ENCODE measurements at places on chromosomes 1 and 21.

DNA sequence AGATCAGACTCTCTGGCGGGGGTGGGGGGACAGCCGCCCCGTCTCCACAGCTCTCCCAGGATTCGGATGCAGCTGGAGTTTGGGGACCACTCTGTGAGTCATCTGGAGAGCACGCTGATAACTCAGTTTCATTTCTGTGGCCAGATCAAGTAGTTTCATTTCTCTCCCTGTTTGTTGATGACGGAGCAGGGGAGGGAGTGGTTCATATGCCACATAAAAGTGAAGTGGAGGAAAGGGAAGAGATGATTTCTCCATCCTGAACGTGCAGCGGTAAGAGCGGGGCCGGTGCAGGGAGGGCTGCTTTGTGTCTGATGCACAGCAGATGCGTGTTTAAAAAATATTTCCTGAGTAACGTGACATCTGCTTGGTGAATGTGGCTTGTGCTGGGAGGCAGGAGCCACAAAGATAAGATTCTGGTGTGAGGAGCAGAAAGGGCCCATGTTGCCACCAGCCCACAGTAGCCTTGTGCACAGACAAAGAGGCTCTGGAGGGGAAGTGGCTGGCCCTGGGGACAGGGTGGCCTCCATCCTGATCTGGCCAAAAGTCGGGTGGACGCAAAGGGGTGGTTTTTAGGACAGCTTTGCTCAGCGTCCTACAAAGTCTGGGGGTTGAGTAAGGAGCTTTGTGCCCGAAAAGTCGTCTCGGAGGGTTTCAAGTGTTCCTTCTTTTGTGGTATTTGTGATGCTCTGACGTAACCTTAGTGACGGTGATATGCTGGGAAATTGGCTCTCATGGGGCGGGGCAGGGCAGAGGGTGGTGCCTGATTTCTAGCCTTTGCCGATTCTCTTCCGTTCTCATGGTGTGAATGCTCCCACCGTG, at the start of gene MX2:
MX2 (plus strand) TSS at position 242 of the 819 bp plus-strand sequence. CDS start 14,880 bp downstream, outside the sequence.
- peak; percentile 81 for DNase-seq

- DNase-seq: no peak
Observed at GRCh38 chr1:18515120-18515667, 34.5 kb downstream of the KLHDC7A start.

GRCh38 chr1:110375490-110375889, 15.3 kb downstream of the SLC16A4 start:
- no peak for DNase-seq

DNA sequence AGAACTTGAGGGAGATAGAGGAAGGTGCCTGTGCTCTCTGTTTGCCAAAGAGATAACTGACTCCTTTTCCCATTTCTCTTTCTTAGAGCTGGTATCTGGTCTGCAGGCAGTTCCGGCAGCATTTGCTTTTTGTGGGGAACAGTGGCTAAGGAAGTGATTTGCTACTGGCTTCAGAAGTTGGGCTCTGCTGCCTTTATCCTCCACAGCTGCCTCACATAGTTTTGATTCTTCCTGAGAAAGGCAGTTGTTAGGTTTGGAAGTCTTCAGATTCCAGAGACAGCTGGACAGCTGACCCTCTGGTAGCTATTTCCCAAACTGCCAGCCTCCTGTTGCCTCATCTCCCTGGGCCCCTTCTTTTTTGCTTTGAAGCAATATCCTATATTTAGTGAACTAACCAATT, 62.6 kb upstream of the MACF1 start:
- no peak for DNase-seq

GRCh38 chr1:42952303-42953001, 6.2 kb downstream of the SLC2A1 start:
- DNase-seq: no peak

- no peak for DNase-seq
Observed at GRCh38 chr21:35724156-35724555, 336.2 kb downstream of the SETD4 start.

GRCh38 chr1:23424293-23425192, at the start of gene TCEA3:
TSS of gene TCEA3 (minus strand) at chr1:23424748. CDS start at chr1:23424633, 115 bp downstream.
- peak; percentile 41 for DNase-seq

GRCh38 chr1:93701629-93702028, 20.0 kb upstream of the BCAR3 start:
- no peak for DNase-seq

GRCh38 chr1:245605480-245606156, 450.8 kb downstream of the KIF26B start:
- DNase-seq: no peak

- DNase-seq: no peak
Observed at GRCh38 chr1:50697440-50698421, 262.3 kb downstream of the FAF1 start.

DNA sequence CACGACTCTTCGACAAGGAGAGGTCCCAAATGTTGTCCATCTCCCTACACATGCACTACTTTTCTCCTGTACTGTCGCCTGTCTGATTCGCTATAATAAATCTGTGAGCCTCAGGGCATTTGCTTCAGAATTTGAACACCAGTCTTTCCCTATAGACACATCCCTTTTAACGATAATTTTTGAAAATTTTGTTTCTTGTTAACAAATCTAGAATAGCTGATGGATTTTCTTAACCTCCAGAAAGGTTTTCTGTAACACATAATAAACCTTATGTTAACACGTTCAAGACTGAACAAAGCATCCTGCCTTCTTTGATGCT, 704 bp downstream of the CAPZA1 start:
- DNase-seq: no peak

DNA sequence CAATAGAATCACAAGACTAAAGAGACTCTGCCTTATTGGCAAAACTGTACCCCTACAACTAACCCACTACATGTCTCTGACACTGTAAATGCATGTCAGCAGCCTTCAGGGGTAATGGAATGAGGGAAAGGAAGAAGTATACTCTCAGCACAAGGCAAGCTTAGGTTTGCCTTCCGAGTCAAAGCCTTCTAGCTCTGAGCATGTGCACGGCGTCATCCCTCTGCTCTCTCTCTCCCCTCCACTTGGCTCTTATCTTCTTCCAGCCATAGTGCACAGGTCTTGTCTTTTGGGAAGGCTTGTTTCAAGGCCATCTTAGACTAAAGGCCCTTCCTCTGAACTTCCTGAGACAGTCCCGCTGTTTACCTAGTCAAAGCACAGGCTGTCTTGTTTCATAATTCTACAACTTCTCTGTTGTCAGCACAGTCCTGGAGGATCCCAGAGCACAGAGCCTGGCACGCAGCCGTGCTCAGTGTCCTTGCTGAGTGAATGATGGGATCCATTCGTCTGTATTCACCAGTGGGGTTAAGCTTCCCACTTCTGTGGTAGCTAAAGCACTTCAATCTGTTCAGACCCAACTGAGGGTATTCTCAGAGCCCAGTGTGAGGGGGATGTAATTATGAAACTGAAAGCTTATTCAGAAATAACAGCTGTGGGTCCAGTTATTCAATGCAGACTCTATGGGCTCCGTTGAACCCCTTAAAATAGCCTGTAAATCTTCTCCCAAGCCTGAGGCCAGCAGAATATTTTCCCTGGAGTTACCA, 166.5 kb upstream of the PLD5 start:
- no peak for DNase-seq

- DNase-seq: no peak
Observed at GRCh38 chr1:36571106-36571505, 88.4 kb upstream of the CSF3R start.

GRCh38 chr1:151534662-151535278, 5.3 kb upstream of the TUFT1 start:
- peak; percentile 79 for DNase-seq

GRCh38 chr1:217493290-217493689, 137.6 kb downstream of the GPATCH2 start:
- DNase-seq: no peak

GRCh38 chr1:227532019-227532619, 31.2 kb upstream of the ZNF678 start:
- DNase-seq: no peak

GRCh38 chr1:100832694-100833428, 61.8 kb downstream of the EXTL2 start:
- DNase-seq: no peak

- DNase-seq: no peak
Observed at GRCh38 chr1:10890491-10891071, 94.1 kb upstream of the CASZ1 start.

- no peak for DNase-seq
Observed at GRCh38 chr21:38819719-38820159, 14.0 kb downstream of the ETS2 start.

- DNase-seq: peak; percentile 1
Observed at GRCh38 chr1:25430967-25431881, 527 bp downstream of the MACO1 start.

- DNase-seq: no peak
Observed at GRCh38 chr1:168499688-168500049, 44.1 kb downstream of the XCL2 start.

- no peak for DNase-seq
Observed at GRCh38 chr1:921011-921837, 2.5 kb upstream of the SAMD11 start.

- peak; percentile 19 for DNase-seq
Observed at GRCh38 chr1:10495952-10496351, 21.2 kb downstream of the PEX14 start.

- no peak for DNase-seq
Observed at GRCh38 chr1:230031131-230031530, 35.9 kb upstream of the GALNT2 start.

DNA sequence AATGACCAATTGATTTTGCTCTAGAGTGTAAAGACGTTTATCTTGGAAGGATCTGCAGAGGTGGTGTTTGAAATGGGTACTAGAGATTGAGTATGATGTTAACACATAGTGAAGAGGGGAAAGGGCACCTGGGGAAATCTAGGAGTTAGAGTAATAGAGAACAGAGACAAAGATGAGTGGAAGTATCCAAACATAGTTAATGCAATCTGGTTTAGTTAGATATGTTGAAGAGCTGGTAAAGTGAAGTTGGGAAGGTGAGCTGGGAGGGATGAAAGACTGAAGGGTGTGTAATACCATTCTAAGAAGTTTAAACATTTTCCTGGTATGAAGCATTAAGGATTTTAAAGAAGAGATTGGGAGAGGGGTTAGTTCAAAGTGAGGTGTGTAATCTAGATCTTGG, 11.0 kb downstream of the XPR1 start:
- no peak for DNase-seq

DNA sequence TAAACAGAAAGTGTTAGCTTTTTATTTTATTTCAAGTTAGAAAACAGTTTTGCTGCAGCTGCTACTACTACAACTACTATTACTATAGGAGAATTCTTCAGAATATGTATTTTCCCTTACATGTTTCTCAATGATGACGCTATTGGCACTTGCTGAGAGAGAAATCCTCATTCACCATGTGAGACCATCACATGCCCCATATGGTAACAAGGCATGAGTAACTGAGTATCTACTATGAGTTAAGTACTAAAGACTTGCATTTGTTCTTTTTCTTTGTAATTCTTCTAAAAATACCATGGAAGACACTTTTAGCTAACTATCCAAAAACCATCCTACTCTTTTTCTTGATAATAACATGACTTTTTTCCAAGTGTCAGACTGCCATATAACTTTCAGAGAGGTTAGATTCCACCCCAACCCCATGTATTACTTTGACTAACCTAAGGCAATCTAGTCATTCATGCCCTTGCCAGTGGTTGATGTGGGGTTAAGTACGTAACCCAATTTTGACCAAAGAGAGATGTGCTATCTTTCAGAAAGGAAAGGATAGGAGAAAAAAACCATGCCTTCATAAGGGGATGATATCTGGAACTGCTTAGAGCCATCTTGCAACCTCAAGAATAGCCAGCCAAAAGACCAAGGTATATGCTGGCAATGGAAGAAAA, 42.9 kb downstream of the COP1 start:
- DNase-seq: no peak

DNA sequence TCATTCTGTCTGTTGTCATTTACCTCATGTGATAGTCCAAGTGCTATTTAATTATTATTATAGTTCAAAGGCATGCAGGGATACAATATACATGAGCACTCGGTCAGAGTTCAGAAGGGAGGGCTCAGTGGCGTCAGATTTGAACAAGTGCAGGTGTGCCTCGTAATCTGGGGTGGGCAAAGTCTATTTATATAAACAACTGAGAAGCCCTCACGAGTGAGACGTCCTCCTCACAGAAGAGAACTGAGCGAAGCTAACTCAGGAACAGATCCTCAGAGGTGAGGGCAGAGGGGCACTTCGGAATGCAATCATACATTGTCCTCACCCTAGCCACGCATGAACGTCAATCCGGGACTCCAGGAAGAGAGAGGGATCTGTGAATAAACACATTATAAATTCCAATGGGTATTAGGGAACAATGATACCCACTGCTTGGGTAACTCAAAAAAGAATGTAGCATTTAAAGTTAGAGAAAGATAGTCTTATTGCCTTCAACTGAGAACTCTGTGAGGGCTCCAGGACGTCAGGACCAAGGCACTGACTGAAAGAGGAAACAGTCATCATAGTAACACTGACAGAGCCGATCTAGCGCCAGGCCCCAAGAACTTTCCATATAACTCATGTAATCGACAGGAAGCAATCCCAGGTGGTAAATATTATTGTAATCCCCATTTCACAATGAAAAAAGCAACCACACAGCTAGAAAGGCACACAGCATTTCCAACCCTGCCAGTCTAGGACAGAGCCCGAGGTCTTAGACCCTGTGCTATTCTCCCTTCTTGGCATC, 127.1 kb upstream of the B3GALT2 start:
- no peak for DNase-seq

- DNase-seq: no peak
Observed at GRCh38 chr1:243349128-243349527, 93.3 kb downstream of the SDCCAG8 start.

DNA sequence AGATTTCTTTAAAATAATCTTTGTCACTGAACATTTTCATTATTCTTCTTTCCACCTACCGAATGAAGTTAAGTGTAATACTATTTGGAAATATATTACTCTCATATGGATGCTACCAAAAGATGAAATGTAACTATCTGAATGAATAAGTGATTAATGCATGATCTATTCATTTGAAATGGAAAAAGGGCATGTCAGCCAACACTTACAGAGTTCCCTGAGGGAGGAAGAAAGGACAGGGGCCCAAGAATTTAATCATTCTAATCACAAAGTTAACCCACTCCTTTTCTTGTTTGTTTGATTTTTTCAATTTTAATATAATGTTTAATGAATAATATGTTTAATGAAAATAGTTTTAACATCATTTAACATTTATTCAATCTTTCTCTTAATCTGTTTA, 129.4 kb downstream of the ZC3H11B start:
- no peak for DNase-seq

DNA sequence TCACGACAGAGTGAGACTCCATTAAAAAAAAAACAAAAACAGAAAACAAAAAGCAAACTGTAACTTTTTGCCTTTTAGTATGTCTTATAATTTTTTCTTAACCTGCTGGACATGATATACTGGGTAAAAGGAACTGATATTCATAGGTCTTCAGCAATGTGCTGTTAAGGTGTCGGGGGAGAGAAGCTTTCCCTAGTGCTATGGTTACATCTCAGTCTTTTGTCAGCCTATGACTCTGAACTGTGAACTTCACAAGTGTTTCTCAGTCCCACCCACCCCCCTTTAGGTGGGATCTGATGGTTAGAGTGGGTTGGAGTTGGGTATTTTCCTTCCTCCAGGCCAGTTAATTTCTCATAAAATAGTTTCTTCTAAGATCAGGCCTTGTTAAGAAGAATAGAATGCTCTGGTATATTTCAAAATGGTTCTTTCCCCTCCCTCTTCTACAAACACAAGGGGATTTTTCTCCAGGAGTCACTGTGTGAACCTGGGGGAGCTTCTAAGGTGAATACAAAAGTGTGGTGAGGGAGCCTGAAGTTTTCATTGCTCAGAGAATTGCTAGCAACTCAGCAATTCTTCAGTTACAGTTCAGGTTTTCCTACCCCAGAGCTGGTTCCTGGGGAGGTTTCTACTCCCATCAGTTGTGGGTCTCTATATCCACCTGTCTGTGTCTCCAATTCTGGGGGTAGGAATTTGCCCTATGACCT, 16.1 kb upstream of the EDARADD start:
- DNase-seq: no peak

- no peak for DNase-seq
Observed at GRCh38 chr1:152954436-152954835, 7.4 kb downstream of the SPRR5 start.

Measured in activated CD4-positive, alpha-beta T cell treated with anti-CD3 and anti-CD28 coated beads for 4 hours (primary cell).